WTC11 (cell line): ENCODE measurements at places on chromosomes 5 and 9. TPM values are rescaled to one million over a fixed set of nuclear protein-coding genes. Genes with fewer than 3 reads are reported as not detected.

DNA sequence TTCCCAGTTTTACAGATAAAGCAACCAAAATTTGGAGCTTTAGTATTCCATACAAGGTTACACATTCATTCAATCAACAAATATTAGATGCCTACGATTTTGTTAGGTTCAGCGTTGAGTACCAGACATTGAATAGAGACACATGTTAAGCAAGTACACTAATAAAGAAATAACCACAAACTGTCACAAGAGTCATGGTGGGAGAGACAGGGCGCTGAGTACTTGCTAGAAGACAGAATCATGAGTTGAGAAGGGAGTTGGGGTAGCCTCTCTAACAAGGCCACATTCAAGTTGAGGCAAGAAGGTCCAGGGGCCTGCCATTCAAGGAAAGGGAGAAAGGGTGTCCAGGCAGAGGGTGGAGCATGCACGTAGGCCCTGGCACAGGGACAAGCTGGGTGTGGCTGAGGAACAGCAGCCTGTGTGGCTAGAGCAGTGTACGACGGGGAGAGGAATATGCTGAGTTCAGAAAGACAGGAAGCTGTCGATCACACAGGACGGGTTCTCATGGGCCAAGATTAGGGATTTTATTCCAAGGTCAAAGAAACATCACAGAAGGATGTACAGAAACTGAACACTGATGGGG, 17.0 kb downstream of the CDK5RAP2 start:
- no peak overlapping the region for H3K4me3 ChIP-seq
- H3K27ac ChIP-seq, result no peak overlapping the region
- no peaks in the 10 kb centered on the region for H3K27me3 ChIP-seq
- peaks cover 36% of the 10 kb centered on the region for H3K36me3 ChIP-seq
- no peaks in the 10 kb centered on the region for H3K4me1 ChIP-seq

- no peaks in the 10 kb centered on the region; the same call in 1 of the 2 replicates for H3K36me3 ChIP-seq
- no peaks in the 10 kb centered on the region for H3K27me3 ChIP-seq
- no peaks in the 10 kb centered on the region for H3K4me1 ChIP-seq
- H3K27ac ChIP-seq, result no peak overlapping the region
These were observed 1048.1 kb upstream of the ACO1 start for GRCh38 chr9:31336386-31336785.

The CFAP90 gene
- total RNA-seq, result 0.21 to 0.64 TPM (median 0.33 TPM) in 3 replicates

GRCh38 chr5:32720300-32720699, 9.2 kb downstream of the NPR3 start:
- H3K4me3 ChIP-seq, result no peak overlapping the region
- no peaks in the 10 kb centered on the region for H3K4me1 ChIP-seq
- DNase-seq, result no peak
- H3K36me3 ChIP-seq, result peaks cover 3% of the 10 kb centered on the region
- peaks cover 40% of the 10 kb centered on the region for H3K27me3 ChIP-seq

DNA sequence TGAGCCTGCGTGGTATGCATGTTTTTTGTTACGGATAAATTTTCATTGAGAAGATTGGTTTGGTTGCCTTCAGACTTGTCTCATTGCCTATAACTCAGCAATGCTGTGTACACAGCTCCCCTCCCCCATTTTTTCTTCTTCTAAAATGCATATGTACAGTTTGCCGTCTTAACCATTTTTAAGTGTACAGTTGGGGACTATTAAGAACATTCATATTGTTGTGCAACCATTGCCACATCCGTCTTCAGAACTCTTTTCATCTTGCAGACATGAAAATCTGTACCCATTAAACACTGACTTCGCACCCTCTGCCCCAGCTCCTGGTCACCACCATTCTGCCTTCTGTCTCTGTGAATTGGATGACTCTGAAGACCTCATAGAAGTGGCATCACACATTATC, 6.2 kb downstream of the EXOC3 start:
- H3K4me1 ChIP-seq, result peaks cover 4% of the 10 kb centered on the region
- no peak for DNase-seq
- H3K27me3 ChIP-seq, result no peaks in the 10 kb centered on the region
- no peak overlapping the region for H3K4me3 ChIP-seq

- 0 out of 2 replicates have a peak, but pooled peaks cover 3% of the 10 kb centered on the region for H3K36me3 ChIP-seq
- peaks cover 52% of the 10 kb centered on the region for H3K4me1 ChIP-seq
- no peak for DNase-seq
- H3K4me3 ChIP-seq, result no peak overlapping the region
- H3K27me3 ChIP-seq, result no peaks in the 10 kb centered on the region
These were observed 54.6 kb upstream of the STXBP1 start for GRCh38 chr9:127557466-127557869.

The SLC22A4 gene
- 0.34 to 0.50 TPM (median 0.35 TPM) in 3 replicates for total RNA-seq

- no peak for DNase-seq
- no peaks in the 10 kb centered on the region for H3K27me3 ChIP-seq
- no peak overlapping the region for H3K4me3 ChIP-seq
- peaks cover 5% of the 10 kb centered on the region; the same call in 1 of the 2 replicates for H3K4me1 ChIP-seq
- no peak overlapping the region for H3K27ac ChIP-seq
- H3K36me3 ChIP-seq, result no peaks in the 10 kb centered on the region
These were observed 616.0 kb upstream of the EDIL3 start for GRCh38 chr5:85000671-85001070.

- H3K4me1 ChIP-seq, result peaks cover 4% of the 10 kb centered on the region; the same call in 1 of the 2 replicates
- no peak overlapping the region for H3K4me3 ChIP-seq
- DNase-seq, result no peak
- H3K27ac ChIP-seq, result no peak overlapping the region
- no peaks in the 10 kb centered on the region for H3K27me3 ChIP-seq
- 0 out of 2 replicates have a peak, but pooled peaks cover 2% of the 10 kb centered on the region for H3K36me3 ChIP-seq
These were observed 40.5 kb upstream of the CDH18 start for GRCh38 chr5:20028506-20028905.

DNA sequence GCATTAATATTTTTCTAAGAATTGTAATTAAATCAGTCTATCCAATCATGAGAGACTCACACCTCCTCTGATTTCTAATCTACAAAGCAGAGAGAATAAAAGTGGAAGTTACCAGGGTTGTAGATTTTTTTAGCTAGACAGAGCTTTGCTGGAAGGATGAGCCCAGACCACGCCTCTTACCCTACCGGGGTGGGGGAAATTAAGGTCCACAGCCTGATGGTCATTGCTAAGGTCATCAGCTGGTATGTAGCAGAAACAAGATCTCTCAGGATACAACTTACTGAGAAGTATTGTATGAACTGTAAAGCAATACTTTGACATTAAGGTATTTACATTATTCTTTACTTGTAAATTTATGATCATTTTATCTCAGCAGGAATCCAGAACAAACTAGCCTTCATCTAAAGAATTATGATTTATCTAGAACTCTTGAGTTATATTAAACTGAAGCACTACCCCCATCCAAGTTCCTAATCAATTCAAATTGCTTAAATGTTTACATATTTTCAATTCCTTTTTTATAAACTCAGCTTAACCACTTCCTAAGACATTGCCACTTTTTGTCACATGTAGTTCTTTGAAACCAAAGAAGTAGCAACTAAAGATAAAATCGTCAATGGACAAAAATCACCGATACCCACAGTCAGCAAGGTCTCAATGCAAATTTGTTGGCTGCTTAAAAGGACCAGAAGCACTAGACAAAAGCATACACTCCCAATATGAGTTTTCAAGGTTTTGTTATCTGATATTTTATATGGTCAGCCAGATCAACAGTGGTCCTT, 225.8 kb upstream of the DAPK1 start:
- no peak for DNase-seq
- no peak overlapping the region for H3K27ac ChIP-seq
- H3K4me1 ChIP-seq, result no peaks in the 10 kb centered on the region
- no peaks in the 10 kb centered on the region for H3K27me3 ChIP-seq
- H3K4me3 ChIP-seq, result no peak overlapping the region

DNA sequence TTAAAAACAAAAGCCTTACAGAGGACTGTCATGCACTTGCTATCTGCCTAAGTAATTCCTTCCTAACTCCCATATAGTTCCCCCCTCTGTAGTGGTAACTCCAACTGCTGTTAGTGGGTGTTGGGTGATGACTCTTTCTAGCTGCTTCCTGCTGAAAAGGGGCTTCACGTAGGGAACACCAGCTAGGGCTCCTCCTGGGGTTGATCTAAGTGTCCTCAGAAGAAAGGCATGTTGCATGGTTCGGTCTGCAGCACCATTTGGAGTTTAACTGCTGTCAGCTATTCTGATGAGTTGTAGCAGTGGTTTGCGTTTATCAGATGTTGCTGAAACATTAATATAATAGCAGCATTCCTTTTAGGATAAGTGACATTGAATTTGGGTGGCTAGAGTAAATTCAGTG, 281.9 kb upstream of the TUSC1 start:
- DNase-seq, result no peak
- no peak overlapping the region for H3K27ac ChIP-seq
- H3K4me3 ChIP-seq, result no peak overlapping the region
- no peaks in the 10 kb centered on the region for H3K4me1 ChIP-seq
- peaks cover 26% of the 10 kb centered on the region for H3K36me3 ChIP-seq
- peaks cover 13% of the 10 kb centered on the region for H3K27me3 ChIP-seq

DNA sequence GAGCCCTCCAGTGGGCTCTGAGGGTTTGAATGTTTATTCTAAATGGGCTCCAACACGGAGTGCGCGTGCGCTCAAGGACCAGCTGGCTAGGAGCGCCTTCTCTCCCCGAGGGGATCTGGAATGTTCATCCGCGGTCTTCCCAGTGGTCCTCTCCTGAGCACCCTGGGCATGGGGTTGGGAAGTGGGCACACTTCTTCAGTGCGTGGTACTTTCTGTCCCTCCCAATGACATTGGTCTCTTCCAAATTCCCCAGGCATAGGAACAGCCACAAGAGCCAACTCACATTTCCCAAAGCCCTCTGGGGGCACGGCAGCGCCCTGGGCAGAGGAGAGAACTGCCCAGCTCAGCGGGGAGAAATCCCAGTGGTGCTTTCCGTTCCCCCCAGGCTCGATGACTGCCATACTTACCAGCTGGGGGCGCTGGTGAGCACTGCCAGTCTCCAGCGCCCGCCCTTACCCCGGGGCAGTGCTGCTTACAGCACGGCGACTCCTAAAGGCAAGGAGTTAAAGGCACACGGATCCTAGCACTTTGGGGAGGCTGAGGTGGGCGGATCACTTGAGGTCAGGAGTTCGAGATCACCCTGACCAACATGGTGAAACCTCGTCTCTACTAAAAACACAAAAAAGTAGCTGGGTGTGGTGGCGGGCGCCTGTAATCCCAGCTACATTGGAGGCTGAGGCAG, 29.9 kb upstream of the OBP2B start:
- H3K27ac ChIP-seq, result peak overlapping the region; percentile 93
- peak; percentile 93 for DNase-seq
- H3K27me3 ChIP-seq, result peaks cover 36% of the 10 kb centered on the region
- peaks cover 4% of the 10 kb centered on the region for H3K4me1 ChIP-seq
- H3K36me3 ChIP-seq, result no peaks in the 10 kb centered on the region
- H3K4me3 ChIP-seq, result peak overlapping the region; percentile 71

The CER1 gene
- total RNA-seq, result 2.4 to 4.1 TPM (median 3.7 TPM) in 3 replicates

- H3K4me3 ChIP-seq, result no peak overlapping the region
- no peaks in the 10 kb centered on the region for H3K36me3 ChIP-seq
- H3K4me1 ChIP-seq, result peaks cover 6% of the 10 kb centered on the region; the same call in 1 of the 2 replicates
- no peak overlapping the region; the same call in 1 of the 2 replicates for H3K27ac ChIP-seq
- peaks cover 3% of the 10 kb centered on the region; the same call in 1 of the 2 replicates for H3K27me3 ChIP-seq
These were observed 272.7 kb upstream of the PANK3 start for GRCh38 chr5:168851902-168852321.

DNA sequence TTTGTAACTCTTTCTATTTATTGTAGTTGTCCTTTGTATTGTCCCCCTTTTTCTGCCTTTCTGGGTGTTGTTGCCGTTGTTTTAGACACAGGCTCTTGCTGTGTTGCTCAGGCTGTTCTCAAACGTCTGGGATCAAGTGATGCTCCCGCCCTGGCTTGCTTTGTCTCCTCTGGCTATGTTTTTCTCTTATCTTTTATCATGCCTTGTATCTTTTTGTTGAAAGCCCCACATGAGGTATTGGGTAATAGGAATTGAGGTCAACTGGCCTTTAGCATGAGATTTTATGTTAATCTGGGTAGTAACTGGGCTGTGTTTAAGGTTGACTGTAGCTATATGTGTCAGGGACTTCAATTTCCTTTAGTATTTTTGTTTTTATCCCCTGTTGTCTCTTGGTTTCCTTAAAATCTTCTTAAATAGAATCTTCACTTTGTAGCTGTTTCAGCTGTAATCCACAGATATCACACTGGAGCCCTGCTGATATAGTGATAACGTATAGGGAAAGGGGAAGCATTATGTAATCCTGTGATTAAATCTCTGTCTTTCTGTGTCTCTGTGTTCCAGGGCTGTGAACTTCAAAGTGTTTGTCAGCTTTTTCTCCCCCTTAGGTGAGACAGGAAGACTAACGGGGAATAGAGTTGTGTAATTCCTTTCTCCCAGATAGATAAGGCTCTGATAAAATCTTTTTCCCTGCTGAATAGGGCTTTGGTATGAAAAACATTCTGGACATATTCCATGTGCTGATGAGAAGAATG, 25.9 kb upstream of the CACNA1B start:
- 0 out of 2 replicates have a peak, but pooled peaks cover 3% of the 10 kb centered on the region for H3K4me1 ChIP-seq
- DNase-seq, result no peak
- H3K4me3 ChIP-seq, result no peak overlapping the region
- no peaks in the 10 kb centered on the region for H3K36me3 ChIP-seq
- H3K27ac ChIP-seq, result no peak overlapping the region

The MUSK gene
- not detected in 3 replicates for total RNA-seq

DNA sequence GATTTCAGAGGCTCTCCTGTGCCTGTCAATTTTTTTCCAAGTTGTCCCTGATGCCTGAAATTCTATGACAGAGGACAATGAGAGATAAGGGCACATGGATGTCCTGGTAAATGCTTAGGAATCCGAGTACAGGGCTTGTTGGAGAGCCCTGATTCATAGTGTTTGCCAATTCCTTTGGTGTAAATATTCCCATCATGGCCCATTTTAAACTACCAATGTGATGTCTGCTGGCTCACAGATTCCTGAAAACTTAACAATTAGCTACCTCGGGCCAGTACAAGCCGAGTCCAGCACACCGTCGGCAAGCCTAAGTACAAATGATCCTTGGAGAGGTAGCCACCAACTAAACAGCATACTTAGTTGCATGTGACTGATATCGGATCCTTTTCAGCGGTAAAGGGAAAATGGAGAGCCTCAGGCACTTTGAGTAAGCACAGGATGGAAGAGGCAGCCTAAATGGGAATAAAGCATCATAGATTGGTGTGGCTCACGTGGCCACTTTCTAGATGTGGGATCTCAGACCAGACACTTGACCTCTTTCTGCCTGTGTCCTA, 3.6 kb downstream of the ITK start:
- H3K4me1 ChIP-seq, result no peaks in the 10 kb centered on the region
- no peak overlapping the region for H3K27ac ChIP-seq
- H3K36me3 ChIP-seq, result no peaks in the 10 kb centered on the region
- DNase-seq, result no peak
- no peak overlapping the region for H3K4me3 ChIP-seq
- H3K27me3 ChIP-seq, result peaks cover 67% of the 10 kb centered on the region

The SLC34A3 gene
- total RNA-seq, result 0.13 to 0.23 TPM (median 0.14 TPM) in 3 replicates

The TSSK1B gene
- total RNA-seq, result not detected in 3 replicates

DNA sequence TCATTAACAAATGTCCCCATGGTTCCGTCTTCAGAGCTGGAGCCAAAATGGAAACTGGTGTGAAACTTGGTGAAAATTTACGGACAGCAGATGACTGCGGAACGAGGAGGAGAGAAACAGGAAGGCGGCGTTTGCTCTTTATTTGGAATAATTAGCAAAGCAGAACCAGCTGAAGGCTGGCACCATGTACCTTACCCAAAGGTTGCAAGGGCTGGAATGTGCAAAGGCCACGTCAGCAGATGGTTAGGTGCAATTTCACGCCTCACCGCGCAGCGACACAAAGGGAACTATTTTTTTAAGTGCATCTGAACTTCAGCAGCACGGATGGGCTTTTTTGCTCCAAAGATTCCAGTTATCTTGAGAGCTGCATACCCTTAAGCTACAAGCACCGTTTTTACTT, 127.4 kb downstream of the COL23A1 start:
- H3K4me3 ChIP-seq, result no peak overlapping the region
- peak overlapping the region; percentile 87 for H3K27ac ChIP-seq
- H3K36me3 ChIP-seq, result no peaks in the 10 kb centered on the region
- DNase-seq, result no peak
